Eye (tissue), 1 donor: ENCODE measurements at places on chromosomes 12 and 14.

GRCh38 chr12:89907659-89908058 is 199.0 kb upstream of the ATP2B1 start:
- no peak for DNase-seq

GRCh38 chr14:25140411-25140810 is 90.5 kb upstream of the STXBP6 start:
- no peak for DNase-seq

DNA sequence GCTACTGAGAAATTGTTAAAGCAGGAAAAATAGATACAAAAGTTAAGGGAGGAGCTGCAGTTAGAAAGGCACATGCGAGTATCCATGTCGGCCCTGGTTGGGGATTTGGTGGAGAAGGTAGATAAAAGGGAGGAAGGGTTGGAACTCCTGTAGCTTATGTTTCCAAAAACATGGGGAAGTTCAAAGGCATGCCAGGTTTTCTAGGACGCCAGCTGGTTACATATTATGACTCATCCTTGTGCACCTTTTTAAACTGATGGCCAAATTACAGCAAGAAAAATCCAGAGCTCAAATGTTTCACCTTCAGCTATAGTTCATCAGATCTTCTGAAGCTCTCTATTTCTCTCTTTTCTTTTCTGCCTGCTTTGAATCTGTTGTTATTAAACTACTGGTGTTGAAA is 13.2 kb upstream of the MAP4K5 start:
- DNase-seq = no peak

- peak; percentile 76 for DNase-seq
Measured at GRCh38 chr14:74302152-74302628, 544 bp downstream of the ABCD4 start.

- no peak for DNase-seq
Measured at GRCh38 chr14:34365309-34365915, 96.6 kb downstream of the SPTSSA start.

GRCh38 chr12:11763760-11764520 is 114.5 kb downstream of the ETV6 start:
- no peak for DNase-seq
